ENCODE measurements at places on chromosomes 4 and X. TPM values are rescaled to one million over a fixed set of nuclear protein-coding genes. Genes with fewer than 3 reads are reported as not detected.
A peak's percentile ranks its signal among the peaks of the same experiment; 100 is the strongest.

DNA sequence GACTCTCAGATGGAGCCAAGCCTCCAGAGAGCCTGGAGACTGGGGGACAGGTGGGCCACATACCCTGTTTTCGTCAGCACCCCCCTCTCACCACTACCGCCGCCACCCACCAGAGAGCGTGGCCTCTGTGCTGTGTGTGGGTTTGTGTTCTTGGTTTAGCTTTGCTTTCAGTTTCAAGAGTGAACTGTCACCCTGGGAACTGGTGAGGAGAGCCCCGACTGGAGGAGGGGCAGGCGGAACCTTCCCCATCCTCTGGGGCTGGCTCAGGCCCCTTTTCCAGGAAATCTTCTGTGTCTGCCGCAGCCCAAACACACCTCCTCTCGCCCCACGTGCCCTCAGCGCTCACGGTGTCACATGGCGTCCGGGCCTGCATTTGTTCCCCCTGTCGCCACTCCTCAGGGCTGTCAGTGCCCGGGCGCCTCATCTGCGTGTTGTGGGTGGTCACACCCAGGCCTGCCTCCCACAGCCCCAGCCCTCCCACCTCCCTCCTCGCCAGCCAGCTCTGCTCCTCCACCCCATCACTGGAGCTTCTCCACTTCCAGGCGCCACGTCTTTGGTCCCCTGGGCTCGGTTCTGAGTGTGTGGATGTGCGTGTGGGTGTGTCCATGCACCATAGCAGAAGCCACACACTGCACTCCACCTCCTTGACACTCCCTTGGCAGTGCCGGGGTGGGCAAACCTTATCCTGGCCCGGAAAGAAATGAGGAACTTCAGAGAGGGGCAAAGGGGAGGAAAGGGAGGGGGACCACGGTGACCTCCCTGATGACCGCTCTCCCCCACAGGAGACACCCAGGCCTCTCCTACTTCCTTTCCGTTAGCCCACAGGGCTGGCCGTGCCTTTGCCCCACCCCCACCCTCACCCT lies 27.8 kb downstream of the ELF4 start:
- no peaks in the 10 kb centered on the region for H3K27me3 ChIP-seq
- peak; percentile 34 for ATAC-seq
- no peak overlapping the region for H3K4me3 ChIP-seq

SPINK2 gene
- not detected for total RNA-seq

ETNPPL gene
- not detected for total RNA-seq

DNA sequence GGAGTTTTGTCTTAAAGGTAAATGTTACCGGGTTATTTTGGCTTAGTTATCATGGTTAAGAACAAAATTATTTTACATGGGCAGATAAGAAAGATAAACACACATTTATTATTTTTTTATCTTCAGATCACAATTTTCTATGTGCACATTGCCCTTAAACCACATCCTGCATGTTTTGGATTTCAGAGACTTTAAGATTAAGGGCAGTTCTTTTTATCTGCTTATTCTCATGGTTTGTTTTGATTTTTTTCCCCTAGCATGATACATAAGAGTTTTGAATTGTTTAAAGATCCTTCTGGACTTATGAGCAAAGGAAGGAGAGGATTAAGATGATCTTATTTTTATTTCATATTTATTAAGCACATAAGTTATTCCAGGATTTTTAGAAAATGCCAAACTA lies 190.1 kb upstream of the BMP3 start:
- no peak overlapping the region for H3K27ac ChIP-seq
- no peak overlapping the region for H3K4me3 ChIP-seq
- H3K27me3 ChIP-seq, result no peaks in the 10 kb centered on the region

RNF175 gene
- total RNA-seq, result 0.16 TPM

DNA sequence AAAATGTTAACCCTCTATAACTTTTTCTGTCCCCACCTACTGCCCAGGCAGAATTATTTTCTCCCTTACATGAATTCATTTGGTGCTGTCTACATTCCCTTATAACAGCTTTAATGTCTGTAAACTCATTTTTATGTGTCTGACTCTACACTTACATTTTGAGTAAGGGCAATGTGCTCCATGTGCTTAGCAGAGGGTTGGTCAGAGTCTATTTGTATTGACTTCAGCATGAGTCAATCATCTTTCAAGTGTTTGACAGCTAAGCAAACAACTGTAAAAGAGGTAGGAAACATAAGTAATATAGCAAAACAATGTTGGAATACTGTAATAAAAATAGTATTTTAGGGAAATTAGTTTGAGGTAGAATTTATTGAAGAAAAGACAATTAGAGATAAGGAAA lies 6.3 kb downstream of the IL15 start:
- H3K4me3 ChIP-seq, result no peak overlapping the region
- no peaks in the 10 kb centered on the region for H3K27me3 ChIP-seq
- H3K4me1 ChIP-seq, result no peaks in the 10 kb centered on the region
- H3K36me3 ChIP-seq, result no peaks in the 10 kb centered on the region

POU4F2 gene
- not detected for total RNA-seq

GRCh38 chr4:20444599-20445337 lies 193.1 kb downstream of the SLIT2 start:
- peaks cover 5% of the 10 kb centered on the region for H3K4me1 ChIP-seq
- no peak overlapping the region for H3K27ac ChIP-seq
- no peak overlapping the region for H3K4me3 ChIP-seq
- H3K27me3 ChIP-seq, result no peaks in the 10 kb centered on the region

GRCh38 chrX:24399550-24399949 lies 39.1 kb downstream of the SUPT20HL1 start:
- no peak overlapping the region for H3K4me3 ChIP-seq
- H3K27me3 ChIP-seq, result no peaks in the 10 kb centered on the region
- ATAC-seq, result no peak
- H3K36me3 ChIP-seq, result no peaks in the 10 kb centered on the region
- no peak overlapping the region for H3K27ac ChIP-seq

- H3K36me3 ChIP-seq, result peaks cover 36% of the 10 kb centered on the region
- no peaks in the 10 kb centered on the region for H3K27me3 ChIP-seq
- no peak overlapping the region for H3K4me3 ChIP-seq
- H3K27ac ChIP-seq, result no peak overlapping the region
- H3K4me1 ChIP-seq, result no peaks in the 10 kb centered on the region
- ATAC-seq, result no peak
Measured at GRCh38 chrX:119647552-119648420, 41.6 kb upstream of the NKRF start.
